ENCODE measurements at places on chromosomes 4 and X.

- DNase-seq, result no peak
Observed at GRCh38 chr4:43547561-43547960, 655.0 kb downstream of the GRXCR1 start.

DNA sequence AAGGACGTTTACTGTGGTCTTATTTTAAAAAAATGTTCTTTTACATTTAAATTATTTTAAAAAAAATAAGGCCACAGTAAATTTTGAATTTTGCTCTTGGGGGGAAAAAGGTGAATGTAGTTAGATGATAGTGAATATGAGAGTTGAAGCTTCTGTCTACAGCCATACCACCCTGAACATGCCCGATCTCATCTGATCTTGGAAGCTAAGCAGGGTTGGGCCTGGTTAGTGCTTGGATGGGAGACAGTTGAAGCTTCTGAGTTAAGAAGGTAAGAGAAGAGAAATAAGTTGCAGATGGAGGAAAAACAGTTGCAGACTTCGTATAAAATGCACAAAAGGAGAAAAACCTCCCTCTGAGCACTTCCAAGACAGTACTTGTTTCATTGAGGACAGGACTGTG lies 115.6 kb upstream of the NR3C2 start:
- peak; percentile 16 for DNase-seq

GRCh38 chr4:57078685-57079521 lies 31.3 kb downstream of the IGFBP7 start:
- DNase-seq, result no peak

GRCh38 chr4:8215641-8216442 lies 16.8 kb downstream of the SH3TC1 start:
- DNase-seq, result no peak

DNA sequence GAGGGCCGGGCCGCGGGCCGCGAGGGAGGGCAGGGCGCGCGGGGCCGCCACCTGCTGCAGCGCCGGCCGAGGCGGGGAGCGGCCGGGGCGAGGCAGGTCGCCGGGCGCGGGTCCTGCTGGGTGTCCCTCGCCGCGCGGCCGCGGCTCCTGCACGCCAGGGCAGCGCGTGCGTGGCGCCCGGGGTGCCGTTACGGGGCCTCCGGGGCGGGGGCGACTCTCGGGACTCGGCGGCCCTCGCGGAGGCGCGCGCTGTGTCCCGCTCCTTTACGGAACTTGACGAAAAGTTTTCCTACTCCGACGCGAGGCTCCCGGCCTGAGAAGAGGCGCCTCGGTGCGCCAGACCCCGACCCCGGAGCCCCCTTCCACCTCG lies 329 bp downstream of the TBC1D14 start:
- no peak for DNase-seq

DNA sequence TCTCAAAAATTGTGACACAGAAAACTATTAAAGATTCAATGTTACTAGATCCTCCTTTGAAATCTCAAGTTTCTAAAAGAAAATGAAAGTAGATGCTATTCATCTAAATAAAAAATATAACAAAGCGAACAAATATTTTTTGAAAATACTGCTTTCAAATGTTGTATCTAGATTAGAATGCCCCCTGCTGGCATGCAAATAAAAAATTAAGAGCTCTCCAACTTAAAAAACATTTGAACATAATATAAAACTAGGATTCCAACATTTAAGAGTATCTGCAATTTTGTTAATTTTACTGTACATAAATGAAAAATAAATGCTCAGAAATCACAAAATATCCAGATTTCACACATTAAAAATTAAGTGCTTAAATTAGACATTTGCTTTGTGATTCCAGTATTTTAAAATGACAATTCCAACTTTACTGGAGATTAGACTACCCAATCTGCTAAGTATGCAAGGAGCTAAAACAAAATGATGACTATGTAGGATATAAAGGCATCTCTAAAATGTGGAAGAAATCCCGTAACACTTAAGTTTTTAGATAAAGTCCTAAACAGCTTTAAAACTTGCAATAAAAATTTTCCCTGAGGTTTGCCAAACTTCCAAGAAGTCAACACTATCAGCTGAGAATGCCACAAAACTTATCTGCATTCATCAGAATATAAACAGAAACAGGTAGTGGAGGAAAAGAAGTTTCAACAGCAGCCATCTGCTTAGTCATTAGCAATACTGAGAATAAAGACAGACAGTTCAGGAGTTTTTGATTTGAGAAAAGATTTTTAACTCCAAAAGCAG lies 32.7 kb downstream of the DHX15 start:
- peak; percentile 18 for DNase-seq

- peak; percentile 51 for DNase-seq
Observed at GRCh38 chr4:184648313-184649025, 778 bp downstream of the CASP3 start.

- no peak for DNase-seq
Observed at GRCh38 chr4:150997141-150997540, 17.9 kb downstream of the LRBA start.

GRCh38 chr4:13597141-13597540 lies 30.4 kb downstream of the BOD1L1 start:
- DNase-seq, result no peak

DNA sequence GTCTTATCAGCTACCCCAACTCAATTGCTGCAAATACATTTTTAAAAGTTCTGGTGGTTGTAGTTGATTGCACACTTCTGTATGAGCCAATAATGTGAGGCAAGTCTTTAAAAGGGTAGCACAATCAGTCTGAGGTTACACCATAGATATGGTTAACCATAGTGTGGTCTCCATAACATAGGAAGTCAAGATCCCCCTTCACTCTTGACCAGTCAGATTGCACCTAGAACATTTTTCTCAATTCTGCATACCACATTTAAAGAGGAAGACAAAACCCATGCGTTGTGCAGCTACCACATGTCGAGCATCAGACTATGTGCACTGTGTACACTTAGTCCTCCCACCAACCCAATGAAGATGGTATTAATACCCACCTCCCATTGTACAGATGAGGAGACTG lies 26.5 kb upstream of the CYBB start:
- no peak for DNase-seq

- DNase-seq, result no peak
Observed at GRCh38 chrX:38636949-38637819, 75.8 kb downstream of the TSPAN7 start.

DNA sequence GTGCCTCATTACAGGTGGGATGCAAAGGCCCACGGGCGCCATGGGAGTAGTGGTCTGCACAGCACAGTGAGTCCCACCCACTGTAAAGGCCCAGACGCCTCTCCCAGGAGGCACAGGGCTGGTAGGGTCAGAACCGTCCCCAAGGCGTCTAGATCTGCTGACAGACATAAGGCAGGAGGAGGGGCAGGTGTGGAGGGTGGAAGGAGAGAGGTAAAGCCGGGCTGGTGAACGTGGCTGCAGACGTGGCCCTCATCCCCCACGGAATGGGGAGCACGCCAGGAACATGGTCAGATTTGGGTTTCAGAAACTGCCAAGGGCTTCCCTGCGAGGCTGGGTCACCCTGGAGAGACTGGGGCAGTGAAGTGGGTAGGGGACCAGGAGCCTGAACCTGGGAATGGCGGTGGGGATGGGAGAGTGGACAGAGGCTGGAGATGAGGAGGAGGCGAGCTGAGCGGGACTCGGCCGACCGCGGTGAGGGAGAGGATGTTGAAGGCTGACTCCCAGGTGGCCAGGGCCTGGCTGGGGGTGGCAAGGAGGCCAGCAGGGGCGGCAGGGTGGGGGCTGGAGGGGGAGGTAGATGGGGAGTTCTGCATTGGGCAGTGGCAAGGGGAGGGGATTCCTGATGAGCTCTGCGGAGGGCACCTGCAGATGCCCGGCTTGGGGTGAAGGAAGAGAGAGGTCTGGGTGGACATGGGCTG lies 184.9 kb downstream of the AFAP1 start:
- no peak for DNase-seq

DNA sequence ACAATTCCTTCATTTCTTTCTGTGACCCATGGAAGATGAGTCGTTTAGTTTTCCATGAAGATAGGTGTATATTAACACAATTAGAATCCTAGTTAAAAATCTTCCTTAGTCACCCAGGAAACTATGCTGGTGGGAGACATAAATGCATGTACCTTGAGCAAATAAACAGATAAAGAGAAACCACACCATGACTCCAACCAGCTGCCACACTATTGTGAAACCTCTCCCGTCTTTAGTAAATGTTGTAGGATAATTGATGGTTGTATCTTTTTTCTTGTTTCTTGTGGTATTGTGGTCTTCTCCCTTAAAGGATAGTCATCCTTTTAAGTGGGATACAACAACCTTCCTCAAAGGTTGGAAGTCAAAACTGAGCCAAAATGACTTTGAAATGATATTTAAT lies 103.8 kb upstream of the LEF1 start:
- DNase-seq, result no peak

GRCh38 chrX:64894454-64895038 lies 81.7 kb downstream of the ZC4H2 start:
- peak; percentile 64 for DNase-seq

- no peak for DNase-seq
Observed at GRCh38 chrX:50066318-50066937, 134.4 kb downstream of the AKAP4 start.

DNA sequence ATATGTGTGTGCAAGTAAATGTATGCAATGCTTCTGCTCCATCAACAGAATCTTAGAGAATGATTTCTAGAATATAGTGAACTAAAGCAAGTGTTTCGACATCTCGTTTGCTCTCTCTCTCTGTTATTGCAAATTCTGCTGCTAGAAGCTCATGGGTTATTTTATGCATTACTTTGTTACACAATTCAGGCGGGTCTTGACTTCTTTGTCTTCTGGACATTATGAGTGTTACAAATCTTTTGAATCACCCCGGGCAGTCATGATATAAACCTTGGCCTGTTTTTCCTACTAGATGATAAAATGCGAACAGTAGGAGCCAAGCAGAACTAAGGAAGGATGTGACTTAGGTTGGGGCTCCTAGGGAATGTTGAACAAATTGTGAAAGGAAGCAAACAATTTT lies 166.4 kb upstream of the SFRP2 start:
- DNase-seq, result no peak
